ENCODE measurements at places on chromosomes 3 and 15. TPM values are rescaled to one million over a fixed set of nuclear protein-coding genes. Genes with fewer than 3 reads are reported as not detected.

The PLSCR1 gene
- polyA plus RNA-seq = 36.8 TPM

DNA sequence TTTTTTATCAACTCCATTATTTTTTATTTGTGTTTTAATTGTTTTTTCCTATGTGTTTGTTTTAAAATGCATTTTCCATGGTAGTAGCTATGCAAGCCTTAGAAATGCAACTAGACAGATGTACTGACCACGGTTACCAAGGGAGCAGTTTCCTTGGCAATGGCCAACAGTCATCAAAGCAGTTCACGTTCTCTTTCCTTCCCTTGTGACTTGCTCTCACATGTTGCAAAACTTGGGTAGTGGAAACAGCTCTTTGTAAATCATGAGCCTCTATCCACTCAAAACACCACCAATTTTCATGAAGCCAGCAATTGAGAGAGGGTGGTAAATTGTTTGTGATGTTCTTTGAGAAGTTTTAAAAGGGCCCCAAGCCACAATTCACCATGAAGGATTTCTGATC is 499.4 kb upstream of the MDFIC2 start:
- DNase-seq = no peak

GRCh38 chr15:92805080-92805690 is 94.9 kb upstream of the CHD2 start:
- no peak for DNase-seq

DNA sequence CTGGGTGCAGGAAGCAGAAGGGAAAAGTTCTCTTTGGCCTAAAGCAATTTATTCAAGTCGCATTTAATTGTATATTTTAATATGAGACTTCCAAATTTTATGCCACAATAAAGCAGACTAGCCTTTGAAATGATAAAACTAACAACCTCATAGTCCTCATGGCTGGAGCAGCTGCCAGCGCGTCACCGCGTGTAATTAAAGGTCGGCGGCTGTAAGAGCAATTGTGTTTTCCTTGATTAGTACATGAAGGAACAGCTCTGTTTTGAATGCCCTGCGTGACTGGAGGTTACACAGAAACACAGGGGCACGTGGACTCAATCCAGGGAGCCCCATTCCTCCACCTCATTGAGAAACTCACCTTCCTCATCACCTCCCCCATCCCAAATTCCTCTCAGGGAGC is 10.1 kb upstream of the LRRC15 start:
- no peak for DNase-seq
